ENCODE measurements at places on chromosomes 4 and X. TPM values are rescaled to one million over a fixed set of nuclear protein-coding genes. Genes with fewer than 3 reads are reported as not detected.

- no peak for DNase-seq
Measured at GRCh38 chr4:112270640-112271421, 14.9 kb downstream of the TIFA start.

DNA sequence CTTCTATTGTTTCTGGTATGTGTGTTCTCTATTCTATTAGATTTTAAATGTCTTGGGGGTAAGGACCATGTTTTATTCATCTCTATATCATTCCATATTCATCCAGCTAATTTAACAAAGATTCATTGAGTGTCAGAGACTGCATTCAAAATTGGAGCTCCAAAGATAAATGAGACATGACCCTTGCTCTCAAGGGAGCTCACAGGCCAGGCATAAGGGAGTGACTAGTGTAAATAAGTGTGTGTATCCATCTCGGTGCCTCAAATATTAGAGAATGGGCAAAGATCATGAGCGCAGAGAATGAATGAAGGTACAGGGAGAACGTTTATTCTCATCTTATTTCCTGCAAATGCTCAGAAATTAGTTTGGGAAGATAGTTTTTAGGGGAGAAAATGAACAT lies 150.1 kb upstream of the CASK start:
- DNase-seq = no peak

DNA sequence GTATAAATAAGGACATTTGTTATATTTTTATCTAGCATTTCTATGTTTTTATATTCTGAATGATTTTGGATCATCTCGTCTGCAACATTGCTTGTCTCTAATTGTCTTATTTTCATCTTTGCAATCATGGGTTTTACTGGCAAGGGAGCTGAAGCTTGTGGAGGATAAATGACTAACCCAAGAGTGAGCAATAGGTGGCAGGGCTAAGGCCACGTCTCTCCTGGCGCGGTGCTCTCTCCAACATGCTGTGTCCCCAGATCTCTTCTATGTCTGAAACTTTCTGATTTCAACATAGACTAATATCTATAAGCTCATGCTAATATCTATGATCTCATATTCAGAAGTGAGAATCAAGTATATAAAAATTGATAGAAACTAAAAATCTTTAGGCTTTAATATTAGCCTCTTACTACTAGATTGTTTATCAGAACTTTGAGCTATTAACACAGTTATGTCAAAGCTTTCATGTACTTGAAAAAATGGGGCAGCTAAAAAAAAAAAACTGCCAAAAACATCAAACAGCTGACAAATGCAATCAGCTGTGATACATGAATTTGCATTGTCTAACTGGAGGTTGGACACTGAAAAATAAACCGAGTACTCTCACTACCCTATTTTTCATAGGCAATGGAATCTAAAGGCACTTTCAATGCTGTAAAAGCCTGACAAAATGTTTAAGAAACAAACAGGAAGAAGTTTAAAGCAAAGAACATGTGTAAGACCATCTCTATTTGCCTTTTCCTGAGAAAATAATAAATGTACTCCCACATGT lies 169.2 kb downstream of the TMA16 start:
- DNase-seq = no peak

DNA sequence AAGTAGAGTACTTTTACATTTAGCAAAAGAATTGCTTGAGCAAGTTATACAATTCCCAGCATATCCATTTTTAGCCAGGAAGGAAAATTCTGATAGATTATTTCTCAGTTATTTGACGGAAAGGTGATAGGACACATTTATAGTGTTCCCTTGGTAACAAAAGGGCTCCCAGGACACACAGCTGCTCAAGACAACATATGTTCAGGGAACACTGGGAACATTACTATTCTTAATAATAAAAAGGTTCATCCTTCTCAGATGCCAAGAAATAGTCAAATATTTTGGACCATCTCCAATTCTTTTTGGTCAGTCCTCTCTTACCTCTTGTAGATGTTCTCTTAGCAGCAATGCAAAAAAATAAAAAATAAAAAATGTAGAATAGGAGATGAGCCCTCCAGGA lies 66.8 kb upstream of the SMAD1 start:
- DNase-seq = no peak

SMC1A gene
- 36.9 TPM for total RNA-seq

ZNF630 gene
- 2.4 TPM for total RNA-seq
